ENCODE measurements at places on chromosomes 7 and 10.

GRCh38 chr10:96325719-96326373, 21.6 kb downstream of the DNTT start:
- no peak for DNase-seq

DNA sequence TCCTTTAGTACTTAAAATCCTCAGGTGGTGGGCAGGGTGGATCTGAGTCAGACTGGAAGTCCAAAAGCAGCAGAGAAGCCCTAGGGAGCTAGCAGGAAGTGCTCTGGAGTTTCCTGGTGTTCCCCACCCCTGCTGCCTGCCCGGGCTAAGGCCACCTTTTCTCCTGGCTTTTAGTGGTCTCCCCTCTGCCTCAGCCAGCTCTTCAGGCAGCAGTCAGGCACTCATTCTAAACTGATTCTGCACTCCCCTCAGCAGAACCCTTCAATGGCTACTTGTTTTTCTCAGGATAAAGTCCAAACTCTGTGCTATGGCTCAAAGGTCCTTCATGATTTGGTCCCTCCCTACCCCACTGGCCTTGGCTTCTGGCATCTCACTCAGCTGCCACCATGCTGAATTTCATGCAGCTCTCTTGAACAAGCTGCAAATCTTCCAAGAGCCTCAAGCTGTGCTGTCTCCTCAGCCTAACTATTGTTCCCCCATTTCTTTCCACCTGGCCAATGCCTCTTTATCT, 28.9 kb upstream of the DNMBP start:
- no peak for DNase-seq

- DNase-seq: no peak
Observed at GRCh38 chr10:119022846-119023552, 6.5 kb upstream of the NANOS1 start.

DNA sequence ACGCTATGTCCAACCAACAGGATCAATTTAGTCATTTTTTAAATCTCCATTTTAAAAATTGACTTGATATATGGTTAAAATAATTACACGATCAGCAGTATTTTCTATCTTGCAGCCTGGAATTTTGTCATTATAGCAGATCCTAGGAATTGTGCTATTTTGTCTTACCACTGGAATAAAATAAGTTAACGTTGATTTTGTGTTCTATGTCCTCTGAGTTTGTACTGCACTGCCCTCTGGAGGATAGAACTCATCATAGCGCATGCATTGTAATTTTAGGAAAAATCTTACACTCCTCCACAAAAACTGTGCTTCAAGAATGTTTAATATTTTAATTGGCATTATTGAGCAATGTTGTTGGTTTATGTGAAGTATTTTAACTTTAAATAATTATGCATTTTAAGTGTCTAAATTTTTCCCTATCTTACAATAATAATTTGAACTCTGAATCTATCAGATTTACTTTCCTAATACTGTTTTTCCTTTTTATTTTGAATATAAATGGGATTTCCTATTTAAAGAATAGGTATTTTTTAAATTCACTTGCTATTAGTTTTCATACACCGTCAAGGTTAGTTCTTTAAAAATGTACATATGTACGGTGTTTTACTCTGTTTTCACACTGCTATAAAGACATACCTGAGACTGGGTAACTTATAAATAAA, 220.1 kb downstream of the PPP1R3A start:
- DNase-seq: no peak

DNA sequence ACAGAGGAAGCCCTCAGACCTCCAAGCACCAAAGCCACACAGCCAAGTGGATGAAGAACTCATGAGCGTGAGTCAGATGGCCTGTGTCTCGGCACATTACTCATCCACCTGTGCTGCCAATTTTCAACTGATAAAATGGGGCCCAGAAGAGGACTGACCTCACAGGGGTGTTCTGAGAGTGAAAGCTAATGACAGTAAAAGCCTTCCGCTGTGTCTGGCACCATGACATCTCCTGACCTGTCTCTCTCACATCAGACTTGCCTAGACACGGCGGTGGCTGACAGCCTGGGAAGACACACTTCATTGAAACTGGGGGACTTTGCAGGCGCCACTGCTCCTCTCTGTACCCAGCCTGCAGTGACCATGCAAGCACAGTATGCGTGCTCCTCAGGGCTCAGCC, 8.3 kb upstream of the SLC18A3 start:
- no peak for DNase-seq

GRCh38 chr7:116862951-116863670, 724 bp downstream of the CAPZA2 start:
- DNase-seq: no peak

DNA sequence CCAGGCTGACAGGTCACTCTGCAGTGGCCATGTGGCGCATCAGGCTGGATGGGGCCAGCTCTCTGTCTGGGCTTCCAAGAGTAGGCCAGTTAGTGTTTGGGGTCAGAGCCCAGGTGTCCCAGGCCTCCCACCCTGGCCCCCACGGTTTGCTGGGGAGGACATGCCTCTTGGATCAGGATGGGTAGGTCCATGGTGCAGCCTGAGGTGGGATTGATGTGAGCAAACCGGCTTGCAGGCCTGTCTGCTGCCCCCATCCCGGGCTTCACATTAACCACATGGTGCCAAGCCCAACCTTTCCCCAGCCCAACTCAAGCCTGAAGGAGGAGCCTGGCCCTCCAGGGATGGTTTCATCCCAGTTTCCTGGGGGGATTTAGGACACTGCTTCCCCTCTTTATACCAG, 39.2 kb downstream of the LDB3 start:
- no peak for DNase-seq

DNA sequence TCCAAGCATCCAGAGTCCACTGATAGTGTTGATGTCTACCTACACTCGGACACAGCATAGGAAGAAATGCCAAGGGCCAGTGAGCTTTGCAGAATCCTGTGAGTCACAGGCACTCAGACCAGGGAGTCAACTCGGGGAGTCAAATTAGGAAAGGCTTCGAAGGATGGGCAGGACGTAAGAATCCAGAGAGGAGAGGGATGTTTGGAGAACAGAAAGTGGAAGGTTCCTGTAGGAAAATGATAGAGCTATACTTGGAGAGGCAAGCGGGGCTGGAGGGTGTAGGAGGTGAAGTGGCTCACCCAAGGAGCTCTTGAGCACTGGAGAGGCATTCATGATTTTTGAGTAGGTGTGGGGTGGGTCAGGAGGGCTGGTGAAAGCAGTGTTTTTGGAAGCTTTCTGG, 3.0 kb downstream of the ZYX start:
- DNase-seq: no peak

- DNase-seq: no peak
Observed at GRCh38 chr7:111525100-111525499, 37.2 kb downstream of the IMMP2L start.

DNA sequence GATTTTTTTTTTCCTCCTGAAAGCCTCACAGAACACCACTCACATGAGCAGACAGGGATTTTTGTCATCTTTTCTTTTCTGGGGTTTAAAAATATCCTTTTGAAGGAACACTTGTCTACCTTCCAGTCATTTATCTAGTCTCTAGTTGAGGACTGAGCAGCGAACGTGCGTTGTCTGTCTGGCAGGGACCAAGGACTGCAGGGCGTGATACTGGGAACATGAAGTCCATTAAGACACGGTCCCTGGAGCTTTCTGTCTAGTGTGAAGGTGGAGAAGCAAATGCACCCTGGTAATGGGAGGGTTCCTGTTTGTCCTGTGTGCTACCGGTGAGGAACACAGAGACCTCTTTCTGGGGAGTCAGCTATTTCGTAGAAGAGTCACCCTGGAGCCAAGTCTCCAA, 207.4 kb downstream of the TMEM178B start:
- no peak for DNase-seq

- no peak for DNase-seq
Observed at GRCh38 chr7:41476460-41476803, 226.5 kb downstream of the INHBA start.

- DNase-seq: peak; percentile 9
Observed at GRCh38 chr10:3068968-3069737, 1.8 kb downstream of the PFKP start.

DNA sequence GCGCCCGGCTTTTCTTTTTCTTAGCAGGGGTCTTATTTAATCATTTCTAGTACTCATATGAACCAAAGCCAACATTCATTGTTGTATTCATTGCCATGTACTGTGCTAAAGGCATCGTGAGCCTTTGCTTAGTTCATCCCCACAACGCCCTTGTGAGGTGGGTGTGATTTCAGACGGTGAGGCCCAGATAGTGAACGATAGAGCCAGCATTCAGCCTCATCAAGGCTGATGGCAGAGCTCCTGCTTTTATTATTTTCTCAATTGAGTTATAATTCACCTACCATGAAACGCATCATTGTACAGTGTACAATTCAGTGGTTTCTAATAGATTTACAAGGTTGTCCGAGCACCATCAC, 50.1 kb downstream of the HK1 start:
- DNase-seq: no peak

- no peak for DNase-seq
Observed at GRCh38 chr10:129779126-129780111, 184.7 kb downstream of the EBF3 start.

GRCh38 chr10:122637376-122637775, 62.3 kb downstream of the C10orf120 start:
- no peak for DNase-seq

- DNase-seq: no peak
Observed at GRCh38 chr10:94992811-94993210, 54.4 kb downstream of the CYP2C9 start.

DNA sequence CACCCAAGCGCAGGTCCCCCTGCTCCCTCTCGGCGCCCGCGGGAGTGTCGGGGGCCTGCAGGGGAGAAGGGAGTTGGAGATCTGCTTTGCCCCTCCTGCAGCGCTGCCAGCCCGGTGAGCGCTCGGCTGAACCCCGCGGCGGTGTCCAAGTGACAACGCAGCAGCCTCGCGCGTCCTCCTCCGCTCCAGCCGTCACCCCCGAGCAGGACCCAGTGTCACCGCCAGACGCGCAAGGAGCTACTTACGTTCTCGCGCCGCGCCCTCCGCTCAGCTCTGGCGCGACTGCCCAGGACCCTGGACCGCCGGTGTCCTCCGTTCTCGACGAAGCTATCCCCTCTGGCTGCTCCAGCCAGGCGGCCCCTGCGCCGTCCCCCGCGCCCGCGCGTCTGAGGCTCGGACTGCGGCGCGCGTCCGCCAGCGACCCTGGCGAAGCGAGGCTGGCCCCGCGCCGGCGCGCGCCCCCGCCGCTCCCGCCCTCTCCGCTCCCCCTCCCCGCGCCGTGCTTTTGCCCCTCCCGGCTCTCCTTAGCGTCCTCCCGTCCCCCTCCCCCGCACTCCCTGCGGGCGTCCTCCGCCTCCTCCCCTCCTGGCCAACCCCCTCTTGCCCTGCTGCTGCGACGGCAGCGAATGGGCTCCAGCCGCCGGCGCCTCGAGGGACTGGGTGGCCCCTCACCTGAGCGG, at the start of gene NRCAM:
Gene NRCAM, minus strand, starts transcription at position 439 of the 680 bp plus-strand sequence. CDS start 216,372 bp downstream, outside the sequence.
- peak; percentile 3 for DNase-seq

DNA sequence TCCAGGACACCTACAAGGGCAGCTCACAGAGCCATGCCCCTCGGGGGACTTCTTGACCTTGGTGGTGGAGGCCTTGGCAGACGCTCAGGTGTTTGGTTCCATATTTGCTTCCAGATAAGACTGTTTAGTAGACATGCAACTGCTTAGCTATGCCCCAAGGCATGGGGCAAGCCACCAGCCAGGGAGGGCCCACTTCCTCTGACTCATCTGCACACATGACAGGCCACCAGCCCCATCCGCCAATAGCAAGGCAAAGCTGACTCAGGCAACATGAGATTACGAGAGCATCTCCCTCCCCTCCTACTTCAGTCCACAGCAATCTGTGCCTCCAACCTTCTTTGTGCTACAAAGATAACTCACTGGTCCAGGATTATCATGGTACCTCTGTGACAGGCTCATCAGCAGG, 54.9 kb downstream of the KCNMA1 start:
- DNase-seq: no peak

- no peak for DNase-seq
Observed at GRCh38 chr10:22341190-22341925, 3.9 kb upstream of the SPAG6 start.

- DNase-seq: no peak
Observed at GRCh38 chr7:74199551-74200355, 10.1 kb upstream of the LAT2 start.

DNA sequence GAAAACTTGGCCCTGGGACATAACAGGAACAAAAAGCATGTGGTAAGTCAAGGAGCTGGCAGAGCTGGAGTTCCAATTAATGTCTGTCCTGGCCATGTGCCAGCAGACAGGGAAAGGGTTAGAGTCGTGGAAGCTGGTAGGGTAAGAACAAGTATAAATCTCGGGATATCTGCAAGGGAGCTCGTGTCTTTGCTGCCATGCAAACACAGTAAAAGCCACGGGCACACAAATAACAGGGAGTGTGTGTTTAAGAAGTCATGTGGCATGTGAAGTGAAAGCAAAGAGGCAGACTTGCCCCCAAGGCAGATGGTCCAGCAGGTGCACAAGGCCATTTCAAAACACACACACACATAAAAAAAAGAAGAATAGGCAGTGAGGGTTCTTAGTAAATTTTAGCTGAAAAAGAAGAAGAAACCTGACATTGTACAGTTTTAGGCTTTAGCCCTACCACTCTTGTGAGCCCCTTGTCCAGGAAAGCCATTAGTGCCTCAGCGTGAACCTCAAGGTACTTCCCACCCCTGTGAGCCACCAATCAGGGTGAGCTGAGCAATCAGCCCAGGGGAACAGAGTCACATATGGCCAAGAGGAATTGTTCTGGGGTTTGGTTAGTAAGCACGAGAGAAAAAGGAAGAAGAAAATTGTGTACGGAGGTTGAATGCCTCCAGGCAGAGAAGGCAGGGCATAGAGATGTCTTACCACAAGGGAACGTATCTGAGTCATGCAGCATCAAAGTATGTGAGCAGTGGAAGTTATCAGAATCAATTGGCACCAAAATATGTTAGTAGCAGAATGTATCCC, 32.8 kb upstream of the ARHGAP12 start:
- peak; percentile 19 for DNase-seq

DNA sequence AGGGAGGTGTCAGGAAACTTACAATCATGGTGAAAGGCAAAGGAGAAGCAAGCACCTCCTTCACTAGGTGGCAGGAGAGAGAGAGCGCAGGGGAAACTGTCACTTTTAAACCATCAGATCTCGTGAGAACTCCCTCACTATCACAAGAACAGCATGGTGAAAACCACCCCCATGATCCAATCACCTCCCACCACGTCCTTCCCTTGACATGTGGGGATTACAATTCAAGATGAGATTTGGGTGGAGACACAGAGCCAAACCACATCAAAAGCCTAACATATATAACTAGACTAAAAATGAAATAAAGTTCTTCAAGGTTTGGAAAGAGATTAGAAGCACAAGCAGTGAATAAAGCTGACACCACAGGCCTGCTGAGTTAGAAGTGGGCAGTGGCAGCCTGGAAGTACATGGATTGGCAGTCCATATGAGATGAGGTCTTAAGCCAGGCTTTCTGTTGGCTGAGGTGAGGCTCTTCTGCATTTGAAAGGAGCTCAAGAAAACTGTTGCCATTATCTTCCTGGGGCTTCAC, 96.4 kb upstream of the MDFIC start:
- peak; percentile 5 for DNase-seq

- peak; percentile 43 for DNase-seq
Observed at GRCh38 chr7:98870121-98870651, 372 bp upstream of the TMEM130 start.

Measured in CD4-positive, alpha-beta T cell treated with Interleukin-1 beta for 1 hour (primary cell).